ENCODE measurements at places on chromosomes 4 and X. TPM values are rescaled to one million over a fixed set of nuclear protein-coding genes. Genes with fewer than 3 reads are reported as not detected.

DNA sequence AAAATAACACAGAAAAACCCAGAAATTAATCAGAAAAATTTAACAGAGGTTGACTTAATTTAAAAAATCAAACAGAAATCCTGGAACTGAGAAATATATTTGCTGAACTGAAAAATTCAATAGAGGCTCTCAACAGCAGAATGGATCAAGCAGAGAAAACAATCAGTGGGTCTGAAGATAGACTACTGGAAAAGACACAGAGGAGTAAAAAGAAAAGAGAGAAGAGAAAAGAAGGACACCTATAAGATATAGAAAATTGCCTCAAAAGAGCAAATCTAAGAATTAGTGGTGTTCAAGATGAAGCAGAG is 55.1 kb downstream of the HAUS3 start:
- DNase-seq = no peak

- DNase-seq = no peak
These were observed 267.9 kb downstream of the TLL1 start for GRCh38 chr4:166140951-166141350.

Gene IL9R
- not detected for total RNA-seq

DNA sequence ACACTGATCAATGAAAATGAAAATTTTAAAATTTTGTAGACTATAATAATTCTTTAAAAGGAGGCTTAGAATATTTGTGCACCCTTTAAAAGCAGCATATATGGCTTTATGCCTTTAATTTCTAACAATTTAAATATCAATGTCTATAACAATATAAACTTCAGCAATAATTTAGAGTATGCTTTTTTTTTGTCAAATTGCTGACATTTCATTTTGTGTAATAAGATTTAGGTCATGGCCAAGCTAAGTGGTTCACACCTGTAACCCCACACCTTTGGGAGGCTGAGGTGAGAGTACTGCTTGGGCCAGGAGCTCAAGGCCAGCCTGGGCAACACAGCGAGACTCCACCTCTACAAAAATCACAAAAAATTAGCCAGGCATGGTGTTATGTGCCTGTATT is 86.2 kb downstream of the PDGFC start:
- DNase-seq = no peak

Gene ABCB7
- total RNA-seq = 27.4 TPM

GRCh38 chr4:13445841-13446790 is 38.0 kb downstream of the RAB28 start:
- no peak for DNase-seq

DNA sequence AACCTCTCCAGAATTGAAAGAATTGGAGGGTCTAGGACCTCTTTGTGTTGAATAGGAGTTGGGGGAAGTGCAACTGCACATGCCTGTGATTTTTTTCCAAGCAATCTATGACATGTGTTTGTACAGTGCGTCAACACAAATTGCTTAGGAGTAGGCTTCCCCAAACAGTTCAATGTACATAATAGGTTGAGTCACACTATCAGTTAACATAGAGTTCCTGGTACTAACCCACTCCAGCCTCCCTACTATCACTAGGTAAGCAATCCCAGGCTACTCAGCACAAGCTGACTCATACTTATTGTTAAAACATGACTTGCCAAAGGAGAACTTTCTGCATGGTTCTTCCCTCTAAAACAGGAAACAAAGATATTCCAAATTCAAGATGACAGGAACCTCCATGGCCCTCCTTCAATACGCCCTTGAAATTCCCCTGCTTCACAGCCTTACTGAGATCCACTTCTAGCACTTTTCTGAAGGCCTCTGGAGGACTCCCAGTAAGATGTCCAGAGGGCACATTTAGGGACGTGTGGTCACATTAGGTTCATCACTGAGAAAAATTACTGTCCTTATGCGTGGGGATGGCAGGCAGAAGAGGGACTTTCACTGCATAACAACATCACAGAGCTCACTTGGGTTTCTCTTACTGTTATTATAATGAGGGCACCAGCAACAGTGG is 8.4 kb upstream of the VSIG1 start:
- no peak for DNase-seq

- no peak for DNase-seq
These were observed 311.3 kb upstream of the HS3ST1 start for GRCh38 chr4:11739992-11740391.

- no peak for DNase-seq
These were observed 114.0 kb downstream of the BMPR1B start for GRCh38 chr4:94871644-94872305.

Gene ATP1B4
- total RNA-seq = 25.9 TPM

DNA sequence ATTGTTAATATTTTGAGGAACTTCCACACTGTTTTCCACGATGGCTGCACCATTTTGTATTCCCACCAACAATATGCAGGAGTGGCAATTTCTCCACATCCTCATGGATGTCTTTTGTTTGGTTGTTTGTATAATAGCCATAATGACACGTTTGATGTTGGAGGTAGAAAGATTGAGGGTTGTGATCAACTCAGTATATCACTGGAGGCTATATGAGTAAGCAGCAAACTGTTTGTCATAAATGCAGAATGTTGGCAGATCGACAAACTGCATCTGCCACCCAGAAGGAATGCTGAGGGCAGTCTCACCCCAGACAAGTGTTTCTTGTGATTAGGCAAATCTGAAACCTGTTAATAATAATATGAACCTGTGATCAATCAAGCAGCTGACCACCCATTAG is 243.9 kb upstream of the WDFY3 start:
- DNase-seq = no peak

Gene THAP9
- total RNA-seq = 10.9 TPM
